Naive thymus-derived CD8-positive, alpha-beta T cell (primary cell): ENCODE measurements at places on chromosomes 5 and 9.

- no peak for DNase-seq
Observed at GRCh38 chr5:84253946-84254345, 130.7 kb downstream of the EDIL3 start.

- DNase-seq: no peak
Observed at GRCh38 chr5:35821513-35821912, 35.2 kb upstream of the IL7R start.

DNA sequence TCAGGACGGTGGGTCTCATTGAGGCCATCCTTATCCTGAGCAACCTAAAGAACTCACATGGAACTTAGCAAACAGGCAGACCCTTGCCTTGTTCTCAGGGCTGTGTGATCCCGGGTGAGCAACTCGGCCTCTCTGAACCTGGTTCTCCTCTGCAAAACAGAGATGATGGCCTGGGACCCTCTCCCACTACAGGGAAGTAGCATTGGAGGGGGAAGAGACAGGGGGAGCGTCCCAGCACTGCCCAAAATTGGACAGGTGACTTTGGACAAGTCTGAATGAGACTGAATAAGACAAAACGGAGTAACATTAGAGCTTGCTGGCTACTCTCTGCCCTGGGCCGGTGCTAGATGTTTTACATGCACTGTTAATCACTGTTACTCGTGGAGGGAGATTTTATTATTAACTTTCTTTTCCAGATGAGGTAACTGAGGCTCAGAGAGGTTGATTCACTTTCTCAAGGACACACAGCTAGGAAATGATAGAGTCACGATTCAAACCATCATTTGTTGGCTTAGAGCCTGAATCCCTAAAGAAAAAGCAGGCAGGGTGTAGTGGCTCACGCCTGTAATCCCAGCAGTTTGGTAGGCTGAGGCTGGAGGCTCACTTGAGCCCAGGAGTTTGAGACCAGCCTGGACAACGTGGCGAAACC lies 136.4 kb downstream of the C9orf50 start:
- DNase-seq: no peak

- DNase-seq: no peak
Observed at GRCh38 chr5:32168460-32169033, 5.6 kb downstream of the GOLPH3 start.

DNA sequence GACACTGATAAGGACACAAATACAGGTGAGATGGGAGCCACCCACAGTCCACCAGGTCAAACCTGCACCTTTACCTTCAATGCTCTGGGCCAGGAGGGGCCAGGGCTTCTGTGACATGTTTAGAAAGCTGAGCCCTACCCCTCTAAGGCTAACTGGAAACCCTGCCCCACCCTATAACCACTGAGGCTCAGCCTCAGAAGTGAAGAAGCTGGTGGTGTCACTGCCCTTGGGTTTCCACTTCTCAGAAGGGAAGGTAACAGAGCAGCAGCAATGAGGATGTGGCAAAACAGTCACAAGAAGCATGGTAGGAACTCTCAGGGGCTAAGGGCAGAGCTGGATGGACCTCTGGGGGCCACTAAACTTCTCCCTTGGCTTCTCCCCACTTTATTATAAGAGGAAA lies 6.0 kb downstream of the PDGFRB start:
- no peak for DNase-seq

GRCh38 chr5:160036243-160036642 lies 27.3 kb downstream of the TTC1 start:
- no peak for DNase-seq

DNA sequence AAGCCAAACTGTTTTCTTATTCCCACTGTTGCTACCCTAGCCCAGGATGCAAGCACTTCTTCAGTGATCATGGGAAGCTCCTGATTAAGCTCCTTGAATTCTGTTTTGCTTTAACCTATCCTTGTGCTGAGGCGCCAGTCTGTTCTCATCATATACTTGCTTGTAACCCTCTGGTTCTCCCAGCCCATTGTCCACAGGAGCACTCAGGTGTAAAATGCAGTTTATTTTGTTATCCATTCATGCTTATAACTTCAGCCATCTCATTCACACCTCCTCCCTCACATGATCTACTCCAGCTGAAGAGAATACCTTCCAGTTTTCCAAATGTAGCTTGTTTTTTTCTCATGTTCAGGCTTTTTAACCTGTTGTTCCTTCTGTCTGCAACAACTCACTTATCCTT lies 402.1 kb upstream of the BRINP1 start:
- no peak for DNase-seq

DNA sequence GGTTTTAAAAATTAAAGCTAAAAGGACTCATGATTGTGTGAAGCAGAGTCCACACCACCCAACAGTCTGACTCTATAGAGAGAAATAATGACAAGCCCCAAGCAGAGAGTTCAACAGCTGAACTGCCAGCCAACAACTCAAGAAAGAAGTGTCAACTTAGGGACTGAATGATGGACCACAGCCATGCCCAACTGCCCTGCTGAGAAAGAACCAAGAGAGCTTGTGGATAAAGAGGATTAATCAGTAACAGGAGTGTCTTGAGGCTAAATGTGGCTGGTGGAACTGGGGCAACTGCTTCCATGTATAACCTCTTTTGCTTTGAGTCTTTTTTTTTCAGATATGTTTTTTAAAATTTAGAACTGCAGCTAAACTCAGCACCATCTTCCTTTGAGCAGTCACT lies 109.3 kb downstream of the HSD17B3 start:
- no peak for DNase-seq

- peak; percentile 7 for DNase-seq
Observed at GRCh38 chr9:111621895-111622480, 9.1 kb upstream of the DNAJC25 start.

GRCh38 chr5:116651653-116652052 lies 77.0 kb upstream of the SEMA6A start:
- DNase-seq: no peak

DNA sequence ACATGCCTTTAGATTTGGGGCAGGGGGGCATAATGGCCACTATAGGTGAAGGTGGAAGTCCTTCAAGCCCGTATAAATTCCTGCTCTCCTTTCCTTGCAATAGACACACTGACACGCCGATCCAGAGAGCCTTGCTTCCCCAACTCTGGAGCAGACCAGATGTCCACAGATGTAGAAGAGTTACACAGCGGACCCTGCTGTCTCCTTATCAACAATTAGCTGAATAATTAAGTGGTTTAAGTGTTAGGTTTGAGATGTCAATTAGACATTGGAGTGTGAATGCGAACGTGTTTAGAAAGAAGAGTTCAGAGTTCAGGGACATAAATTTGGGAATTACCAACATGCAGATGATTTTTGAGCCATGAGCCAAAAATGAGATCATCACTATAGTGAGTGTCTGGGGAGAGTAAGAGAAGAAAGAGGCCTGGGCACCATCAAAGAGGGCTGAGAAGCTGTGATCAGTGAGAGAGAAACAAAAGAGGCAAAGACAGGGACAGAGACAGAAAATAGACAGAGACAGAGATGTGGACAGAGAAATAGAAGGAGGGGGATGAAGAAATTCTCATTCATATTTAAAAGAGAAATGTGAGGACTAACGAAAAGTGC lies 734.4 kb upstream of the ADAMTS16 start:
- DNase-seq: no peak

- no peak for DNase-seq
Observed at GRCh38 chr5:58983526-58984452, 400.9 kb downstream of the RAB3C start.

- no peak for DNase-seq
Observed at GRCh38 chr9:17611917-17612316, 33.1 kb downstream of the SH3GL2 start.

GRCh38 chr9:133120501-133121197 lies 391 bp downstream of the RALGDS start:
- no peak for DNase-seq

- DNase-seq: no peak
Observed at GRCh38 chr9:35656348-35656747, 1.5 kb downstream of the RMRP start.

DNA sequence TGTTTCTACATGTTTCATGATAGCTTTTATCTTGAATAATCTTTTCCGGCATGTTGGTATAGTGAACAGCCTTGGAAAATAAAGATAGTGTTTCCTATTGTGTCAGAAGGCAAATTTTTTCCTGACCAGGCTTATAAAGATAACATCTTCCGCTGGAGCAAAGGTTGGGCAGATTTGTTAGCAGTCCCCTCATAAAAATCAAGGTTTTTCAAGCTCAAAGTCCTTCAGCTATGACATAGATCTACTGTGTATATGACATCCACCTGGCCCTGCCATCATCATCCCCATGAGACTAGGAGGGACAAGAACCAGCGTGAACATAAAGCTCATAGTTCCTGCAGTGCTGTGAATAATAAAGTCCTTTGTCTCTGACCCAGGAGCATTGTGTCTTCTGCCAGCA lies 30.4 kb upstream of the OTULINL start:
- no peak for DNase-seq

- no peak for DNase-seq
Observed at GRCh38 chr5:116133281-116133680, 48.5 kb downstream of the COMMD10 start.

- no peak for DNase-seq
Observed at GRCh38 chr5:37532976-37533740, 154.0 kb downstream of the WDR70 start.

DNA sequence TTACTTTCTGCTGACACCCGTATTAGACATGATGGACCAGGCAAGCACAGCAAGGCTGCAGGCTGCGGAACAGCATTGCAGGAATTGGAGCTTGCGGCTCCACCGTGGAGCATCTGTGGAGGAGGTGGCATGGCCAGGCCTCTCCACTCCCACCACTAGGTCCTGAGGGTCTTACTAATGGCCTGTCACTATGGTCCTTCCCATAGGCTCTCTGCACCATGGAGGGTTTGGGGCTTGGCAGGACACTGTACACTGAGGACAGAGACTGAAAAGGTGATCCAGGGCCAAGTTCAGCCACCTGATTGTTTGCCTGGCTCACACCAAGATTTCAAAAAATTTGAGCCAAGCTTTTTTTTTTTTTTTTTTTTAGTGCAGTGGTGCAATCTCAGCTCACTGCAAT lies 14.3 kb upstream of the ZBTB43 start:
- no peak for DNase-seq

GRCh38 chr5:26578002-26578401 lies 460.4 kb downstream of the CDH9 start:
- DNase-seq: no peak

DNA sequence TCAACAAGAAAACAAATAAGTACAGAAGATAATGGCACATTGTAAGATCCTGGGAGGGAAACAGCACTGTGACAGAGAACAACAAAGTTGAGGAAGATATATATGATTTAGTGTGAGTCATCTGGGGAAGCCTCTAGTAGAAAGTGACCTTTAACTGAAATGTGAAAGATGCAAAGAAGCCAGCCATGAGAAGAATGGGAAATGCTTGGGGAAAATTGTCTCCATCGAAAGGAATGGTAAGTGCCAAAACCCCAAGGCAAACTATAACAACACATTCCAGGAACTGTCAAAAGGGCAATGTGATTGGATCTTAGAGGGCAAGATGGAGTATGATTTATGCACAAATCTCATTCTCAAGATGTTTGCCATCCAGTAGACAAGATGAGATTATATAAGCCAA lies 537.8 kb upstream of the BRINP1 start:
- no peak for DNase-seq

GRCh38 chr9:124331580-124331979 lies 73.8 kb downstream of the NEK6 start:
- no peak for DNase-seq

- peak; percentile 77 for DNase-seq
Observed at GRCh38 chr5:177431317-177432142, 5.1 kb downstream of the GRK6 start.

DNA sequence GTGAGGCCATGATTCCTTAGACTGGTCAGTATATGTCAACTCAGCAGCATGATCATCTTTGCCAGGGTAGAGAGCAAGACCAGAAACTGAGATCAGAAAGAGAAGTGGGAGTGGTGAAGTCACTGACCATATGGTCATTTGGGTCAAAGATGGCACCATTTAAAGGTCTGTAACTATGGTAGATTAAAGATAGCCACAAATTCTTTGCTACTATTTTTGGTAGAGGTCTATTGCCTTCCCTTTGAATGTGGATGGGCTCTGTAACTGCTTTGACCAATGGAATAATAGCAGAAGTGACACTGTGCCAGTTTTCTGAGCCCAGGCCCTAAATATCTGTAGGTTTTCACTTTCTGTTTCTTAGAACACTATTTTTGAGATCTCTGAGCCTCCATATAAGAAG lies 117.6 kb downstream of the PCSK1 start:
- DNase-seq: no peak

- DNase-seq: no peak
Observed at GRCh38 chr5:177995691-177996595, at the start of gene PROP1. TSS of gene PROP1 (minus strand) at chr5:177996242. CDS start at chr5:177995933, 309 bp downstream.

DNA sequence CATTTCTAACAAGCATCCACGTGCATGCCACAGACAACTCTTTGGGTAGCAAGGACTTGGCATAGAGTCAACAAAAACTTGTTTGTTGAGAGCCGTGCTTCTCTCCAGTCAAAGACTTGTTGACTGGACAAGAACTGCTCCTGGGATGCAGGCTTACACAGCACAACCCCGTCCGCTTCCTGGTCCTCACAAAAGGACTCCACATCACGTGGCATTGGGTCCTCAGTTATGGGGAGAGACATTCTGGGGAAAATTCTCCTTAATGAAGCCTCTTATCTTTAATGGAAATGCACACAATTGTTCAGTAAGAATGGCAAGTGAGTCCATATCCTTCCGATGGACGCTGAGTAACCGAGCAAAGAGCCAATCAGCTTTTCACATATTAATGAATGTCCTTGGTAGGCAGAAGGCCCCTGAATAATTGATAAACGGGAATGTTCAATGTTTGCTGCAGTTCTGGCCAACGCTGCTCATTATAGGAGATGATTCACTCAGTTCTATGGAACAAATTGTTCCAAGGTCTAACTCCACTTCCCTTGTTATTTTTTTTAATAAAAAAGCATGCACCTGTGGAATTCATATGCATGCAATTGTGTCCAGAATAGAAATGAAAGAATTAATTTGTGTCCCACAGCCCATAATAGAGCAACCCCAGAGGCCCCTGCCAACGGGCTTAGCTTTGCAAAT lies 97.0 kb upstream of the ZNF366 start:
- no peak for DNase-seq

DNA sequence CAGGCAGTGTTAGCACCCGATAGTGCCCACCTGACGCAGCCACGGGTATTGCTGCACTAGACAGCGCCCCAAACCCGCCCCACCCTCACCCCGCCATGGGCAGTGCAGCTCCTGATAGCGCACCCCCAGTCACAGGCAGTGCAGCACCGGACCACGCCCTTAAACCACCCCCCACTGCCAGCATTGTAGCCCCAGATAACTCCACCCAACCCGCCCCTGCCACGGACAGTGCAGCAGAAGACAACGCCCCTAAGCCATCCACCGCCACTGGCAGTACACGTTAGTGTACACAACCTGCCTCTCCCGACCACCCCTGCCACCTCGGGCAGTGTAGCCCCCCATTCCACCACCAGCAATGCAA lies 825 bp upstream of the PCAT7 start:
- DNase-seq: no peak

DNA sequence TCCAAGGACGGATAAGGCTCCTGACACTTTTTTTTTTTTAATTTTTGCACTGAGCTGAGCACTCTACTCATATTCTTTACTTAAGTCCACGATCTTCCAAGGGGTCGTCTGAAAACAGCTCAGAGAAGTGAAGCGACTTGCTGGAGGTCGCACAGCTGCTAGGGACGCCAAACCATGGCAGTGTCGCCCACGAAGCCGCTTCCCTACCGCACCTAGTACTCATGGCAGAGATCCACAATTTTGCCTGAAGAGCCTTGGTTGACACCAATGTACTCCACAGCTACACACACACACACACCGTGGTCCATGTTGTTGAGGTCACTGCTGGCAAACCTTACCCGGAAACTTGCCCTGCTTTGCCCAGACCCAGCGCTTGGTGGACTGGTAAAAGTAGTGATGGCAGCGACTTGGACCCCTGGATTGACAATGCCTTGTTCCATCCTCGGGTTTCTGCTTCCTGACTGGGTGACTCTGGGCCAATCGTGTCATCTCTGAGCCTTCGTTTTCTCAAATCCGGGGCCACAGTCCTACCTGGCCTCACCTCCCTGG lies 521 bp upstream of the SLIT3 start:
- DNase-seq: no peak
